ENCODE measurements at places on chromosomes 16 and 17.

DNA sequence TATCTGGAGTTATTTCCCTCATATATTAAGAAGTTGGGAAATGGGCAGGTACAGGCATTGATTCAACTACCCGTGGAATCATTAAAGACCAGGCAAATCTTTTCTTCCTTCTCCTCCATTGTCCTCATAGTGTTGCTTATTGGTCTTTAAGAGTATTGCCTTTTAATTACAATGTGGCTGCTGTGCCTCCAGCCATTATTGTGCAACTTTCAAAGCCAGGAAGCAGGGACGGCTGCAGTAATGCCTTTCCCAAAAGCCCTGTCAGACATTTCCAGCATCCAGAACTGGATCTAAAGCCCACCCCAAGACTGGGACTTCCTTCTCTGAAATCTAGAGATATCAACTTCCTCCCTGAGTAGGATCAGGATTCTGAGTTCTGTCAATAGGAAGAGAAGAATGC lies 42.3 kb upstream of the MED9 start:
- DNase-seq: no peak

GRCh38 chr17:77571155-77571981 lies 387.1 kb upstream of the TNRC6C start:
- DNase-seq: peak; percentile 40

- no peak for DNase-seq
Observed at GRCh38 chr17:41610965-41611640, 1.5 kb downstream of the KRT16 start.

DNA sequence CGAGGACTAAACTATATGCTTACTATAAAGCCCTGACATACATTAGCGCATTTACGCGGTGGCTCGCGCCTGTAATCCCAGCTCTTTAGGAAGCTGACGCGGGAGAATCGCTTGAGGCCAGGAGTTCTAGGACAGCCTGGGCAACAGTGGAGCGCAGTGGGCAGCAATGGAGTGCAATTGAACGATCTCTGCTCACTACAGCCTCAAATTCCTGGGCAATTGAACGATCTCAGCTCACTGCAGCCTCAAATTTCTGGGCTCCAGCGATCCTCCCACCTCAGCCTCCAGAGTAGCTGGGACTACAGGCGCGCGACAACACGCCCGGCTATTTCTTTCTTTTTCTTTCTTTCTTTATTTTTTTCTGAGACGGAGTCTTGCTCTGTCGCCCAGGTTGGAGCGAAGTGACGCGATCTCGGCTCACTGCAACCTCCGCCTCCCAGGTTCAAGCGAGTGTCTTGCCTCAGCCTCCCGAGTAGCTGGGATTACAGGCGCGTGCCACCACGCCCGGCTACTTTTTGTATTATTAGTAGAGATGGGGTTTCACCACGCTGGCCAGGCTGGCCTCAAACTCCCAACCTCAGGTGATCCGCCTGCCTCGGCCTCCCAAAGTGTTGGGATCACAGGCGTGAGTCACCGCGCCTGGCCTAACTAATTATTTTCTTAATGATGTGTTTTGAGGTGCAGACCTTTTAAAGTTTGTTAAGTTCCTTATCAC lies 506 bp upstream of the COG7 start:
- no peak for DNase-seq

- DNase-seq: peak; percentile 25
Observed at GRCh38 chr17:55693254-55694216, 29.1 kb downstream of the TMEM100 start.

- peak; percentile 78 for DNase-seq
Observed at GRCh38 chr17:8674344-8675305, 44.1 kb upstream of the MYH10 start.
